ENCODE measurements at places on chromosomes 4 and X.
A peak's percentile ranks its signal among the peaks of the same experiment; 100 is the strongest.

DNA sequence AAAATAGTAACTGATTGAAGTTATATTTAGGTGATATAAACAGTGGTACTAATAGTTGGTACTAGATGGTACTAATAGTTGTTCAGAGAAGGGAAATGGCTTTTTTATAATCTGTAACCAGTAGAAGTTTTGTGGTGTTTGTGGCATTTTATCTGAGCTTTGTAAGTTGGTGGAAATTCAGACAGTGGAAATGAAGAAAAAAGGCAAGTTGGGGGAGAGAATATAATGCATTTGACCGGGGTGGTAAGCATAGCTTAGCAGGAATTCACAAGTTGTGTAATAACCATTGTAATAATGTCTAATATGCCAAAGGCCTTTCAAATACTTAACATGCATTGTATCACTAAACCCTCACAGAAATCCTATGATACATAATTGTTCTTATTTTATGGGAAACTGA, 36.3 kb downstream of the DTHD1 start:
- no peak for DNase-seq

- peak; percentile 80 for DNase-seq
Observed at GRCh38 chr4:153232768-153233167, 28.5 kb downstream of the TRIM2 start.

GRCh38 chrX:41087201-41087600, 2.0 kb downstream of the USP9X start:
- no peak for DNase-seq

DNA sequence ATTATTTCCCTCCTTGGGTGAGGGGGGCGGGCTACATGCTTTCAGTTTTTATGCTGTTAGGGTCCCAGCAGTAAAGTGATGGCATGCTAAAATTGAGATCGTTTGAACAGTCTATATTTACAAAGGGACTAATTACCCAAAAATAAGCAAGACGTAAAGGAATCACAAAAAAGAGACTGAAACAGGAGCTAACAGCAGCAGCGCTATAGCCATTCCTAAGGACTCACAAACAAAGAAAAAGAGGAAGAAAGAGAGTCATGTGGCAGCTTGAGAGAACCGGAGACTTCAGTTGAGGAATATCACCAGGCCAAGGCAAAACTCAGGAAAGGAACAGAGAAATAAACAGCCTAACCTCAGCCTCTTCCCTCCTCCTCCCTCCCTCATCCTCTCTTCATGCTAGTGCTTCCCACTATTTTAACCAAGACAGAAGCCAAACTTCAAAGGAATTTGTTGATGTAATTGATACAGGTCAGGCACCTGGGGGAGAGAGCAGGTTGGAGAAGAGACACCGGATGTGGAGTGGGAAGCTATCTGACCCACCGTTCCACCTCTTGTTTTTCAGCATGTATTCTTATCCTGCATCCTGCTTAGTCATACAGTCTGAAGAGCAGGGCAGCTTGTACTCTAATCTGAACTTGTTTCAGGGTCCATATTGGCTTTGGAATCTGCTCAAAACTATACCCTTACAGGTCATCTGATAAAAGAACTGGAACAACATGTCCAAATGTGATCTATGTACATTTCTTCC, 383.7 kb downstream of the NAF1 start:
- peak; percentile 33 for DNase-seq
